ENCODE measurements at places on chromosomes 6 and 20. TPM values are rescaled to one million over a fixed set of nuclear protein-coding genes. Genes with fewer than 3 reads are reported as not detected.

GRCh38 chr20:41457173-41457857 lies 90.7 kb upstream of the EMILIN3 start:
- H3K36me3 ChIP-seq = peaks cover 54% of the 10 kb centered on the region
- no peaks in the 10 kb centered on the region for H3K4me1 ChIP-seq
- DNase-seq = no peak
- no peaks in the 10 kb centered on the region for H3K27me3 ChIP-seq
- H3K4me3 ChIP-seq = no peak overlapping the region
- H3K27ac ChIP-seq = no peak overlapping the region

DNA sequence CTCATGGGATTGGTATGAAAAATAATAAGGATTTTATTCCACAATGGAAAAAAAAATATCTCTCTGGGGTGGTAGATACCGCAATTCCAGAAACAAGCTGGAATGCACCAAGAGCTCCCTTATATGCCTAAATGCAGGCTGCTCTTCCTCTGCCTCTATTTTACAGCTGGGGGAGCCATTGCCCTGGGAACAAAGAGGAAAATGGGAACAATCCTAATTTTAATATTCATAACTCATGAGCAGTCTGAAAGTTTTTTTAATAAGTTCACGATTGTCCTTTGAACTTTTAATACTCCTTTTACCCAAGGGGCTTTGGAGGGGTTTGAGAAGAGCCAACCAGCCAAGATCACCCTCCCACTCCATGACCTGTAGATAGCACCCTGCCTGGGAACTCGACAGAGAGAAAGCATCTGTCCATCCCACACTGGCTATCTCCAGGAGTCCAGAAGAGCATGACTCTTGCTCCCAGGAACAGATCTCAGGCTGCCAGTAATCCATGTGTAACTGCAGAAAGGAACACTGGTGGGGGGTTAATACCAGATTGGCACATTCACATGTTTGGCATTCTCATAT lies 74.7 kb downstream of the CD83 start:
- H3K4me3 ChIP-seq = no peak overlapping the region
- no peak for DNase-seq
- no peaks in the 10 kb centered on the region for H3K27me3 ChIP-seq
- H3K27ac ChIP-seq = no peak overlapping the region

DNA sequence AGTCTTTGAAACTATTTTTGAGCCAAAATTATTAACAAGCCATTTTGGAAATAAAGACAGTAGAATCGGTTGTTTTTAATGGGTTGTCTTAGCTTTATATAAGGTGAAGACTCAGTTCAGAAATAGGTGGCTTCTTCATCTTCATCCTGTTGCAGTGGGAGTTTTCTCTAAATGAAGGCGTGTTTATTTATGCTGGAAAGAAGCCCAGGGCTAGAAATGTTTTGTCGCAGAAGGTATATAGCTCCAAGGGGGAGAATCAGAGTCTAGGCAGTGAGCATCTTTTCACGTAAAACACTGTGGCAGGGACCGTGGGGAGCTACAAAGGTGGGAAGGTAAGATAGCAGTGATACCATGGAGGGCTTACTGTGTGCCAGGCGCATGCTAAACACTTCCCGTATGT lies 34.3 kb downstream of the FARS2 start:
- DNase-seq = no peak
- H3K27me3 ChIP-seq = no peaks in the 10 kb centered on the region
- no peak overlapping the region for H3K27ac ChIP-seq
- H3K4me1 ChIP-seq = peaks cover 11% of the 10 kb centered on the region

DNA sequence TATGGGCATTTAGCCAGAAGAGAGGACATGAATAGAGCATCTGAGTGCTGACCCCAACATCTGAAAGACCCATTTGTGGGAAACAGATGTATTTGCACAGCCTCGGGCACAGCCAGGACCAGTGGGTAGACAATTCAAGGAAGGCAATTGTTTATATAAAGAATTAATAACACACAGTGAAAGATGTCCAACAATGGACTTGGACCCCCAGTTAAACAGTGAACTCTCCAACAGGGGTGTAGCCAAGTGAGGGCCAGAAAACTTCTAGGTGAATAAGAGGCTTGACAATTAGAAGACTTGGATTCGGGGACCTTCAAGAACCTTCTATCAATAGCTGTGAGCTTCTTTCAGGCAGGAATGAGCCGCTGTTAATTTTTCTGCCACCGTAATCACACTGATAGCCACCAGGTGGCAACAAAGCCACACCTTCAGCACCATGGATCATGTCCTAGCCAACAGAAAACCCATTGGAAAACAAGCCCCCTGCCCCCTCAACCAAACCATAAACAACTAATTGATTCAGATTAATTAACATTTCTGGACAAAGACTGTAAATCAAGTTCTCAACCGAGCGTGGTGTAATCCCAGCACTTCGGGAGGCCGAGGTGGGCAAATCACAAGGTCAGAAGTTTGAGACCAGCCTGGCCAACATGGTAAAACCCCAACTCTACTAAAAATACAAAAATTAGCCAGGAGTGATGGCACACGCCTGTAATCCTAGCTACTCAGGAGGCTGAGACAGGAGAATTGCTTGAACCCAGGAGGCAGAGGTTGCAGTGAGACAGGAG lies 8.8 kb upstream of the SRSF6 start:
- peaks cover 10% of the 10 kb centered on the region for H3K4me1 ChIP-seq
- H3K4me3 ChIP-seq = no peak overlapping the region
- no peaks in the 10 kb centered on the region for H3K36me3 ChIP-seq
- H3K27ac ChIP-seq = no peak overlapping the region
- no peak for DNase-seq
- no peaks in the 10 kb centered on the region for H3K27me3 ChIP-seq

The SLC22A7 gene
- polyA plus RNA-seq = not detected

The BNIP5 gene
- not detected for polyA plus RNA-seq

The GRM4 gene
- not detected for polyA plus RNA-seq
